ENCODE measurements at places on chromosomes 4 and X. TPM values are rescaled to one million over a fixed set of nuclear protein-coding genes. Genes with fewer than 3 reads are reported as not detected.

SASH3 gene
- total RNA-seq, result not detected

TIGD4 gene
- not detected for total RNA-seq

MAGEB2 gene
- not detected for total RNA-seq

- peak; percentile 54 for DNase-seq
These were observed 53.5 kb downstream of the REELD1 start for GRCh38 chr4:146267826-146268225.

GRCh38 chr4:57291911-57292310 is 181.7 kb upstream of the IGFBP7 start:
- DNase-seq, result no peak

SUPT20HL2 gene
- not detected for total RNA-seq

SPIN4 gene
- total RNA-seq, result 4.6 TPM

SAGE1 gene
- total RNA-seq, result not detected

FAM53A gene
- total RNA-seq, result 1.4 TPM

GRCh38 chr4:118749347-118749988 is 64.3 kb downstream of the METTL14 start:
- no peak for DNase-seq

- DNase-seq, result no peak
These were observed 117.2 kb upstream of the FAT1 start for GRCh38 chr4:186840771-186841301.

DNA sequence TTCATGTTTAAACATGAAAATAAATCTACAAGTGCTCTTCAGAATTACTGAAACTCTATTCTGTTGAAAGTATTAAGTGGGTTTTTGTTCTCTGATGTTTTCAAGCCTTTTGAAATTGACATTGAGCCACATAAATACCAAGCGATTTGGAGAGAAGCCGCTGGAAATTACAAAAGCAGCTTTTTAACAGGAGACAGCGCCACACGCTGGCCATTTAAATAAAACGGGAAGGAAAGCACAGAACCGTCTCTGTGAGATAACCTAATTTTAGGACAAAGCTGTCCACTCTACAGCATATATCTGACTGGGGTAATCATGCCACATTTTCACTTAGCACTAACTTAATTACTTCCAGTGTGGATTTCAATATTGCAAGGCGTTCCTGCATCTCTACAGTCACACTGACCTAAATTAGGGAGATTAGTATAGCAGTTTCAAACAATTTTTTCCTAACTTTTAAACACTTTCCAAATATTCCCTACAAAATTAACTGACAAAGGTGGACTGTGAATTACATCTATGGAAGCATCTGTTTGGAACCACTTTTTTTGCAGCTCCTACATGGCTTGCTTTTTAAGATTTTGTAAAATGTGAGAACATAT is 6.8 kb upstream of the ANOS1 start:
- DNase-seq, result peak; percentile 29
